ENCODE measurements at places on chromosomes 16 and 17.
A peak's percentile ranks its signal among the peaks of the same experiment; 100 is the strongest.

- peaks cover 26% of the 10 kb centered on the region for H3K4me1 ChIP-seq
- DNase-seq: peak; percentile 39
- H3K36me3 ChIP-seq: no peaks in the 10 kb centered on the region
- peak overlapping the region; percentile 76 for H3K27ac ChIP-seq
Measured at GRCh38 chr17:44587339-44587738, 30.1 kb downstream of the FZD2 start.

GRCh38 chr17:41013606-41014005 is 4.7 kb upstream of the KRTAP3-1 start:
- no peaks in the 10 kb centered on the region for H3K27me3 ChIP-seq
- no peak overlapping the region for H3K4me3 ChIP-seq
- DNase-seq: no peak
- no peak overlapping the region for H3K27ac ChIP-seq

DNA sequence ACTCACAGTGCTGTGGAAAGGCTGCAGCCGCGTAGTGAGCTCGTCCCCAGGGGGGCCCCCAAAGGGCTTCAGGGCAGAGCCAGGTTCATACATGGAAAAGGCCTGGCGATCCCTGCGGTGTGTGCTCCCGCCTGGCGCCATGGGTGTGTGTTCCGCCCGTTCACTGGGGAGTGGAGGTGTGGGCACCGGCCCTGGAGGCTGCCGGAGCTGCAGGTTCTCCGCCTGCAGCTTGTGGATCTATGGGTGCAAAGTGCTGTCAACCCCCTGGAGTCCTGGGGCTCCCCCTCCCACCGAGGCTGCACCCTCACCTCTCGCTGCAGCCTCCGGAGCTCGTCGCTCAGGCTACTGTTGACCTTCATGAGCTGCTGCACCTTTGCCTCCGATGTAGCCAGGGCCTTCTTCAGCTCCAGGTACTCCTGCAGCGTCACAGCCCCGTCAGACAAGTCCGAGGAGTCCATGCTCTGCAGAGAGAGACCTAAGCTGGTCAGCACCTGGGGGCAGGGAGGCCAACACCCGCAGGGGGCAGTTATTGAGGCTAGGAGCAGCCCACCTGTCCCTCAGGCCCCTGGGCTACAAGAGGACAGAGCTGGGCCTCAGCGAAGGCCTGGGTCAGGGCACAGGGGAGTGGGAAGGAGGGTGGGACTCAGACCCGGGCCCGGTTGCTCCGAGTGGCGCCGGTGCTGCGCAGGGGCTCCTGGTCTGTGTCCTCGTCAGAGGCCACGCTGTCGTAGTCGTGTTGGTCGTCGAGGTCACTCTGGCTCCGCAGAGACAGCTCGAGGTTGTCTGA is 7.9 kb downstream of the TP53I13 start:
- H3K4me1 ChIP-seq: peaks cover 40% of the 10 kb centered on the region
- no peaks in the 10 kb centered on the region for H3K27me3 ChIP-seq
- H3K36me3 ChIP-seq: peaks cover 78% of the 10 kb centered on the region
- peak; percentile 13 for DNase-seq

DNA sequence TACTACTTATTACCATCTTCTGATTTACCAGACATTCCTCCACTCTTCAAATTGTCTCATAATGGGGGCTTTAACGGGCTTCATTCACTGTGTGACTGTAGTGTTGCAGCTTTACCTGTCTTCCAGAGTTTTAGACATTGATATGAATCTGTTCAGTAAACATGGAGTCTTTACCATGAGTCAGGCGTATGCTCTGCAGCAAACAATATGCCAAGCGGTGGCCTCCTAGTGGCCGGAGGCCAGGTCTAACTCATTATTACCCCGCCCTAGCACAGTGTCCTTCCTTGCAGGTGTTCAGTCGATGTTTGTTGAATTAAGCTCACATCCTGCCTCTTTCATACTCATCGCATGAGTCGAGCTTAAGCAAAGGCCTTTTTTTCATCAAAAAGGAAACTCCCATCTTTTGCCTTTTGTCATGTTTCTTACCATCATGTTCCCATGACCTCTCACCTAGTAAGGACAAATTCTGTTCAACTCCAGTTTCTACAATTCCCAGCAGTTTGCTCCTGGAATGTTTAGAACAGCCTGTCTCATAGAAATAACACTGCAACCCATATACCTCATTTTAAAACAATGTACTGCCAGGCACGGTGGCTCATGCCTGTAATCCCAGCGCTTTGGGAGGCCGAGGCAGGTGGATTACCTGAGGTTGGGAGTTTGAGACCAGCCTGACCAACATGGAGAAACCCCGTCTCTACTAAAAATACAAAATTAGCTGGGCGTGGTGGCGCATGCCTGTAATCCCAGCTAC is 39.4 kb downstream of the TUBD1 start:
- H3K27me3 ChIP-seq: no peaks in the 10 kb centered on the region
- H3K4me3 ChIP-seq: no peak overlapping the region
- H3K36me3 ChIP-seq: no peaks in the 10 kb centered on the region
- peak overlapping the region; percentile 59 for H3K27ac ChIP-seq

- H3K27ac ChIP-seq: no peak overlapping the region
- no peak for DNase-seq
- H3K4me3 ChIP-seq: no peak overlapping the region
- H3K27me3 ChIP-seq: peaks cover 81% of the 10 kb centered on the region
- H3K36me3 ChIP-seq: no peaks in the 10 kb centered on the region
- H3K4me1 ChIP-seq: no peaks in the 10 kb centered on the region
Measured at GRCh38 chr17:36697903-36698530, 96.6 kb downstream of the MRM1 start.

DNA sequence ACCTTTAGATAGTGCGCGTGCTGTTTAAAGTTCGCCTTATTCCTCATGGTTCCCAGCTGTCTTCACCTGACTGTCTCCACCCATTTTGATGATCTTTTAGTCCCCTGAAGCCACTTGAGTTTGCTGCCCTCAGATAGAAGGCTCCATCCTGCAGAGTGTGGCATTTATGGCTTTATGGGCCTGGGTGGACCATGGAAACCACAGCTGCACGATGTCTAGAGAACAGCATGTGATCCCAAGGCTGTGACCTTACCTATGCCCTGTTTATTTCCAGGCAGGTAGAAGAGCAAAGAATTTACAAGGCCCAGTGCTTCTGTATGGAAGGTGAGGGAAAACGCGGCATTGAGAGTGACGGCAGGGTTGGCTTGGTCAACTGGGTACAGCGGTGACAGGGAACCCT is 356.9 kb downstream of the SLC39A11 start:
- no peaks in the 10 kb centered on the region for H3K4me1 ChIP-seq
- H3K36me3 ChIP-seq: no peaks in the 10 kb centered on the region
- no peak for DNase-seq
- H3K27me3 ChIP-seq: no peaks in the 10 kb centered on the region

GRCh38 chr17:64732336-64733006 is 70.4 kb upstream of the SMURF2 start:
- H3K4me1 ChIP-seq: peaks cover 16% of the 10 kb centered on the region
- DNase-seq: peak; percentile 46
- H3K27me3 ChIP-seq: no peaks in the 10 kb centered on the region
- H3K36me3 ChIP-seq: no peaks in the 10 kb centered on the region
- H3K27ac ChIP-seq: peak overlapping the region; percentile 50

GRCh38 chr17:33292201-33292980 is 704 bp downstream of the ASIC2 start:
- no peak overlapping the region for H3K27ac ChIP-seq
- H3K36me3 ChIP-seq: no peaks in the 10 kb centered on the region
- H3K4me3 ChIP-seq: peak overlapping the region; percentile 50
- H3K27me3 ChIP-seq: peaks cover 97% of the 10 kb centered on the region
- no peak for DNase-seq
- peaks cover 17% of the 10 kb centered on the region for H3K4me1 ChIP-seq

DNA sequence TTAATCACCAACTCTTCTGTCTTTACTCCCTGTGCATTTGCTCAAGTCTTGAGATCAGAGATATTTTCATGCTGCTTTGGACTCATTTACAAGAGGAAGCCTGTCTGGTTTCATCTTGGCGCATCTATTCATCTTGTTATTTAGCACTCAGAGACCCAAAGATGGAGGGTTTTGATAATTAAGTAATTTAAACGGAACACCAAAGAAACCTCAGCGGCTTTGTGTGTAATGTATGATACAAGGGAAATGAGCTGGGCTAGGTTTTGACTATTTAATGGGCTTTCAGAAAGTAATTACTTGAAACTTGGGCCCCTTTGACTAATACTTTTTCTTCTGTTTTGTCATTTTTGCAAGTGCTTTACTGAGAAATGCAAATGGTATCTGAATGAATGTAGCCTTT is 66.2 kb upstream of the CACNG3 start:
- H3K27me3 ChIP-seq: peaks cover 3% of the 10 kb centered on the region
- no peaks in the 10 kb centered on the region for H3K4me1 ChIP-seq
- H3K36me3 ChIP-seq: no peaks in the 10 kb centered on the region
- H3K27ac ChIP-seq: no peak overlapping the region

- H3K36me3 ChIP-seq: no peaks in the 10 kb centered on the region
- peaks cover 5% of the 10 kb centered on the region for H3K4me1 ChIP-seq
Measured at GRCh38 chr16:31333686-31334649, 21.0 kb upstream of the ITGAX start.

DNA sequence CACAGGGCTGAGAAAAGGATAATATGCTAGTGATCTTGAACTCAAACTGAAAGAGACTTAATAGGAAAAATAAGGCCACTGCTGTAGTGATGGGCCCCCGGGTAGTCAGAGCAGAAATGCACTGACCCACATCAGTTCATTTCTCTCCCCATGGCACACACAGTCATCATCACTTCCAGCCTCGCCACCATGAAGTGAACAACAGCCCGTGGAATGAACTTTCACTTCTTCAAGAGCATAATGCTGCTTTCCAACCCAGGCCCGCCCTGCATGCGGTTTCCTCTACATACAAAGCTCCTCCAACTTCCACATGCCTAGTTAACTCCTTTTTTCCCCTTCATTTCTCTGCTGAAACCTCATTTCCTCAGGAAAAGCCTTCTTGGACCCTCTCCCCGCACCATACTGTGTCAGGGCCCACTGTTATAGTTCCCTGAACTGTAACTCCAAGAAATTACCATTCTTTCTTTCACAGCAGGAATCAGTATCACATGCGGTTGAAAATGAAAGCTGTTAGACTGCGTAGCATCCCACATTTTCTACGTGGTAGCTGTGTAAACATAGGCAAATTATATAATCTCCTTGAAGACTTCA is 65.8 kb upstream of the SMIM36 start:
- H3K4me1 ChIP-seq: peaks cover 13% of the 10 kb centered on the region
- no peaks in the 10 kb centered on the region for H3K27me3 ChIP-seq
- peak overlapping the region; percentile 56 for H3K4me3 ChIP-seq

DNA sequence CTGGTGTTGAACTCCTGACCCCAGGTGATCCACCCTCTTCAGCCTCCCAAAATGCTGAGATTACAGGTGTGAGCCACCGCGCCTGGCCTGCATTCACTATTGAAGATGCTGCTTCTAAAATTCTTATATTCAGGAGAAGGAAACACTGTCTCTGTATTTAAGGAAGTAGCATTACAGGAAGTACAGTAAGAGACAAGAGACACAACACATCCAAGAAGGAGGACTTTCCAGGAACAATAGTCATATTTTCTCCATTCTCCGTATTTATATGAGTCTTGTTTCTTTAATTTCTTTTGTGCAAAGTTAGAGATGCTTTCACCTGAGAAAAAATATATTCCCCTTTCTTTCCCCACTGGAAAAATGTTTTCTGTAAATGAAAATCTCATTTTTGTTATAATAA is 18.3 kb upstream of the ABCA3 start:
- no peak overlapping the region for H3K27ac ChIP-seq
- no peak overlapping the region for H3K4me3 ChIP-seq
- no peaks in the 10 kb centered on the region for H3K4me1 ChIP-seq
- H3K36me3 ChIP-seq: no peaks in the 10 kb centered on the region
- no peak for DNase-seq

GRCh38 chr17:77881545-77881944 is 77.0 kb upstream of the TNRC6C start:
- H3K27ac ChIP-seq: peak overlapping the region; percentile 83
- H3K4me3 ChIP-seq: no peak overlapping the region
- peaks cover 44% of the 10 kb centered on the region for H3K4me1 ChIP-seq
- H3K36me3 ChIP-seq: no peaks in the 10 kb centered on the region
- peak; percentile 90 for DNase-seq
- H3K27me3 ChIP-seq: no peaks in the 10 kb centered on the region

- H3K27ac ChIP-seq: no peak overlapping the region
- DNase-seq: no peak
- H3K4me1 ChIP-seq: no peaks in the 10 kb centered on the region
- peaks cover 37% of the 10 kb centered on the region for H3K36me3 ChIP-seq
Measured at GRCh38 chr17:35185849-35186248, 8.3 kb downstream of the SLC35G3 start.

DNA sequence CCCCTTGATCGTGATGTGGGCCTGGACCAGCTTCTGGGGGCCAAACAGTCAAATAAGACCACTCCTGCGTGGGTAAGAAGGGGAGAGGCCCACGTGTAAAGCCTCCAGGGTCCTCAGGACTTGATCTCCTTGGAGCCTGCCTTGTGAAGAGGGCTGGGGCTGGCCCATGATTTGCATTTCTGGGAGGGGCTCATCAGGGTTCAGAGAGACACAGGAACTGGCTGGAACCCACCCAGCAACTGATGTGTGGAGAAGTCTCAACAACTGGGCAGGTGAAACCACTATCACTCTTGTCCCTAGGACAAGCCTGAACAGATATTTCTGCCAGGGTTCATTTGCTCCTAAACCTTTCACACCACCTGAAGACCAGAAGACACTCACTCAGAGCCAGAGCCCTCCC is 214.7 kb downstream of the ZNF423 start:
- peaks cover 26% of the 10 kb centered on the region for H3K36me3 ChIP-seq
- no peak overlapping the region for H3K4me3 ChIP-seq
- peak overlapping the region; percentile 81 for H3K27ac ChIP-seq
- H3K27me3 ChIP-seq: no peaks in the 10 kb centered on the region
- peaks cover 42% of the 10 kb centered on the region for H3K4me1 ChIP-seq

GRCh38 chr16:88389621-88390160 is 6.9 kb downstream of the ZNF469 start:
- peaks cover 42% of the 10 kb centered on the region for H3K4me1 ChIP-seq
- H3K36me3 ChIP-seq: no peaks in the 10 kb centered on the region
- H3K27ac ChIP-seq: no peak overlapping the region
- no peak for DNase-seq

DNA sequence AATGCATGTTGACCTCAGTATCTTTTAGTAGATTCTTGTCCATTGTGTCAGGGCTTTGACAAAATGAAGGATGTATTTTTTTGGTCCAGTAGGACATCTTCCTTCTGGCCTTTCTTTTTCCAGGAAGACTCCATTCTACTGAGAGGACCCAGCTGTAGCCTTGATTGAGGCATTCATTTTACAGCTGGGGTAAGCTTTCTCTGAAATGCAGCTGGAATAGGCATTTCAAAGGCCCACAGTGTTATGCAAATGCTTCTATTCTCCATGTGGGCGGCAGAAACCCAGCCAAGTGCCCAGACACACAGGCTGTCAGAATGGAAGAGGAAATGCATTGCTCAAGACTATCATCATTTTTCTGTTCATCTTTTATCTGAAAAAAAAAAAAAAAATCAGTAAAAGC is 629.0 kb upstream of the CDH8 start:
- H3K4me3 ChIP-seq: no peak overlapping the region
- no peak for DNase-seq
- no peak overlapping the region for H3K27ac ChIP-seq
- no peaks in the 10 kb centered on the region for H3K27me3 ChIP-seq
